ENCODE measurements at places on chromosomes 2 and 18.

GRCh38 chr2:224151680-224152310 is 112.7 kb upstream of the SERPINE2 start:
- DNase-seq = no peak

DNA sequence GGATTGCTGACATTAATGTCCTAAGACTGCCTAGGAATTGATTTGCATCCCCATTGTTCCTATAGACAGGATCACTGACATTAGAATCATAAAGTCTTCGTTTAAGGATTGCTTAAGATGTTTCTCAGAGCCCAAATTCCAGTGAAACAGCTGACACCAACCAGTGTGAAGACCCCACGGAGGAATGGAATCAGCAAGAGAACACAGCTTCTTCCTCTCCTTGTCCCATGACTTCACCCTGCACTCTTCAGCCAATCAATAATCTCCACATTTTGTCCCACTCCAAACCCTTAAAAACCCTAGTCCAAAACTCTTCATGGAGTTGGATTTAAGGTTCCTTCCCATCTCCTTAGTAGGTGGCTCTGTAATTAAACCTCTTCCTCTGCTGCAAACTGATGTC is 157.0 kb upstream of the NDUFV2 start:
- DNase-seq = no peak

- no peak for DNase-seq
Observed at GRCh38 chr2:105438104-105438929, 39.5 kb upstream of the FHL2 start.

DNA sequence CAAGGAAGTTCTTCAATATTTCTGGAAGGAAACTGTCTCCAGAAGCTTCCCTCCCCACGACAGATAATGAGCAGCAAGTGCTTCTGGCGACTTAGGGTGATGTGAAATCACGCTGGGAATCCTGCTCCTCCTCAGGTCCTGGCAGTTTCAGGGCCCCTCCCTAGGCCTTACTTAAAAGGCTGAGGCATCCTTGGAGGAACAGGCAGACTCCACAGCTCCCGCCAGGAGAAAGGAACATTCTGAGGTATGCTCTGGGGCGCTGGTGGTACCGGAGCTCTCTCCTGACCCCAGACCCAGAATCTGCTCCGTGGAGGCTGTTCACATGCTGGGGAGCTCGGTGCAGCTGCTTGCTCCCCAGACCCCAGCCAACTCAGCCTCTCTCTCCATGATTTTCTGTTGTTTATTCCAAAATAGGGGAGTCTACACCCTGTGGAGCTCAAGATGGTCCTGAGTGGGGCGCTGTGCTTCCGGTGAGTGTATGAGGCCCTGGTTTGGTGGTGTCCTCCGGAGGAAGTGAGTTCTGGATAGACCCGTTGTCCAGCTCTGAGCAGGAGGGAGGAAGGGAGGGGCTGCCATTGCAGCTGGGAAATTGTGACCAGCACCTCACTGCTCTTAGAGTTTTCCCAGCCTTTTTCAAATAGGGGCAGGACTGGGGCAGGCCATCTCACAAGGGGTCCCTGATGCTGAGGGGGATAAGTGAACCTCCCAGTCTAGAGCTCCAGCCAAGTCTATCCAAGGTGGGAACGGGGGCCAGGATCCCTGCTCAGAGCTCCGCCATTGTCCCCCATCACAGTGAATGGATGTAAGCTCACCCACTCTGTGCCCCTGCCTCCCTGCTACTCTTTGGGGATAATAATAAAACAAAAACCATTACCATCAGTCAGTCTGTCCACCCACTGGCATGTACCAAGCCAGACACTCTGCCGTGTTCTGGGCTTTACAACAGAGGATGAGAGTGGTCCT is at the start of gene IL36RN:
Gene IL36RN (plus strand): TSS at position 201 of the 963 bp plus-strand sequence. CDS start 241 bp downstream, at position 442.
- DNase-seq = no peak

DNA sequence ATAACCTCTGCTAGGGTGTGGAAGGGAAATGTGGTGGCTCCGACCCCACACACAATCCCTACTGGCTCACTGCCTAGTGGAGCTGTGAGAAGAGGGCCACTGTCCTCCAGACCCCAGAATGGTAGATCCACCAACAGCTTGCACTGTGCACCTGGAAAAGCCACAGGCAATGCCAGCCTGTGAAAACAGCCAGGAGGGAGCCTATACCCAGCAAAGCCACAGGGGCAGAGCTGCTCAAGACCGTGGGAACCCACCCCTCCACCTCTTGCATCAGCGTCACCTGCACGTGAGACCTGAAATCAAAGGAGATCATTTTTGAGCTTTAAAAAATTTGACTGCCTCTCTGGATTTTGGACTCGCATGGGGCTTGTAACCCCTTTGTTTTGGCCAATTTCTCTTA is 249.0 kb upstream of the CDH2 start:
- no peak for DNase-seq

- DNase-seq = no peak
Observed at GRCh38 chr2:150145299-150145692, 342.2 kb downstream of the RND3 start.

DNA sequence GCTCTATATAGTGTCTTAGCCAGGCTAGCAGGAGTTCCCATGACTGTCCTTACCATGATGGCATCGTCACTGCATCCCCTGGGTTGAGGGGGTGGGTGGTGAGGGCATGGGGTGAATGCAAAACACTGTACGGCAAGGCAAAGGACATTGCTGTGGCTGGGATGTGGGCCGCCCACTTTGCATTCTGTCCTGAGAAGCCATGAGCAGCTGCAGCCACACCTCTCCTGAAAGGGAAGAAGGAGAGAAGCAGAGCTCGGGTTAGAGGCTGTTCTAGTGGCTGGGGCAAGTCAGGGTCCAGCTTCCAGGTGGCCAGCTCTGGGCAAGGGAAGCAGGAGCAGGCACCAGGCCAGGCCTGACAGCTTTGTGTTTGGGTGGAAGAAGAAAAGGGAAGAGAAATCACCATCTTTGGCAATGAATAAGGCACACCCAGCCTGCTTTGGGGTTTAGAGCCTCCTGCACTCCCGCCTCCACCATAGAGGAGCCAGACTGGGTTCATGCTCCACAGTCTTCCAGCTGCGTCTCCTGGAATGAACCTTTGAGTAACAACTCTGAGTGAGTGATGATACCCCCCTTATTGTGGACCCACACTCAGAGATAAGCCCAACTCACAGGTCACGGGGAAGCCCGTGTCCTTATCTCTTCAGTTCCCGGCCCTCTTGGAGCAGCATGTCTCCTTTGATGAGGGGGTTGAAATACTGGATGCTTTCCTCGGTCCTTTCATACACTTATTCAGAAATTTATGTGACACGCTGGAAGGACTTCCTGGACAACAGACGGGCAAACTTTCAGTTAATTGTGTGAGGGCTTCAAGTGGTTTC is 63.4 kb downstream of the INPP4A start:
- DNase-seq = no peak

GRCh38 chr2:4502230-4502843 is 799.0 kb downstream of the DCDC2C start:
- DNase-seq = no peak

DNA sequence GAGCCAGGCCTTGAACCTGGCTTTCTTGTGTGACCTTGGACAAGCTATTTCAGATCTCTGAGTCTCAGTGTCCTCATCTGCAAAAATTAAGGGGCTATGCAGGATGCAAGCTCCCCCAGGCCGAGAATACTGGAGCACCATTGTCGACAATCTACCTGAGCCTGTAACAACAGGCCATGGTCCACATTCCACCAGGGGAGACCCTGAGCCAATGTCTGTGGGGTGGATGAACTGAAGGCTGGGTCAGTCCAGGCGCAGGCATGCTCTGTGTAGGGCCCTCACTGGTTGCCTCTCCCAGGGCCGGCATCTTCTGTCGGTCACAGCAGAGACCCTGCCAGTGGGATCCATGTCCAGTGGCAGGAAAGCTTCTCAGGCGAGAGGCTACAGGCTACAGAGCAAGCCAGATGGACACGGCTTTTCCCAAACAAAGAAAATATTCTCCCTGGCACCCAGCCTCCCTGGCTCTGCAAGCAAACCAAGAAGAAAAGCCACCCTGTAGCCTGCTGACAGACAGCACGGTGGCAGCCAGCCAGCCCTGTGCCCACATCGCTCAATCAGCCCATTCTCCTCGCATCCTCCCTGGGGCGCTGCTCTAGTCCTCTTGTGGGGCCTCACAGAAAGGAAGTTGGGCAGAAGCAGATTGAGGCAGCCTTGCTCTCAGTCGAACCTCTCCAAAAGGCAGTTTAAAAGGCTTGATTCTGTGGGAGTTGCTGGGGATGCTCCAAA is 48.7 kb upstream of the FZD7 start:
- DNase-seq = no peak

DNA sequence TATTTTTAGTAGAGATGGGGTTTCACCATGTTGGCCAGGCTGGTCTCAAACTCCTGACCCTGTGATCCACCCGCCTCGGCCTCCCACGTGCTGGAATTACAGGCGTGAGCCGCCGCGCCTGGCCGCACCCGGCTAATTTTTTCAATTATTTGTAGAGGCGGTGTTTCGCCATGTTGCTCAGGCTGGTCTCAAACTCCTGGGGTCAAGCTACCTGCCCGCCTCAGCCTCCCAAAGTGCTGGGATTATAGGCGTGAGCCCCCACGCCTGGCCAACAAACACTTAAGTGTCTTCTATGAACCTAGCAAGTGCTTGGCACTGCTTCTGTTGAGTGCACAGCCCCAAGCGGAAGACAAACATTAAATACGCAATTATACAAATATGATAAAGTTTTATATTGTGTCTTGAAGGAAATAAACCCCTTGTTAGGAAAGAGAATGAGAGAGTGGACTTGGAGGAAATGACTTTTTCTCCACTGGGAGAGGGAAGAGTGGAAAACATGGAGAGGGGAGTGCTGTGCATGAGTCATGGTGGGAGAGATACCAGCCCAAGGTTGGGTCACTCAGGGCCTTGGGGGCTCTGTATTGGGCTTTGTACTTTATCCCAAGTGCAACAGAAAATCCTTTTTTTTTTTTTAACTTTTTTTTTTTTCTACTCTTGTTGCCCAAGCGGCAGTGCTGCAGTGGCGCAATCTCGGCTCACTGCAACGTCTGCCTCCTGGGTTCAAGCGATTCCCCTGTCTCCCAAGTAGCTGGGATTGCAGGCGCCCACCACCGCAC is 41.4 kb upstream of the ACTR2 start:
- DNase-seq = no peak

DNA sequence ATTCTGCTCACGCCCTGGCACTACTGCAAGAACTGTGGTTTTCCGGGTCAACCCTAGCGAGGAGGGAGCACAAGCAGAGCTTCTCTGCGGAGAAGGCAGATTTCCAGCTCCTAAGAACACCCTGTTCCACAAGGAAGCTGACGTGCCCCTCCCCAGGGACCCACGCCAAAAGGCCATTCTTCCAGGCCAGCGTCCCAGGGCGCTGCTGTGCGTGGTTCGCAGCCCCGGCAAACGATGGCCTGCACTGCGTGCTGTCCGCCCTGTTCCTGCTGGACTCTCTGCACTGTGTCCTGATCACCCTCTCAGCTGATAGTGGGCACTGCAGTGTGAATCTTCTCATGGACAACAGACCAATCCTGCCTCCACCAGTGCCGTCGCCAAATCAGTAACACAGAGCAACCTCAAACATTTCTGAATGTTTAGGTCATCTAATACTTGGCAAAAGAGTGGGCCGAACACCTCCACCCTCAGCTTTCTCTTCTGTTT is 49.1 kb downstream of the ADI1 start:
- no peak for DNase-seq

GRCh38 chr18:31278609-31279071 is 39.3 kb upstream of the DSG1 start:
- DNase-seq = no peak

DNA sequence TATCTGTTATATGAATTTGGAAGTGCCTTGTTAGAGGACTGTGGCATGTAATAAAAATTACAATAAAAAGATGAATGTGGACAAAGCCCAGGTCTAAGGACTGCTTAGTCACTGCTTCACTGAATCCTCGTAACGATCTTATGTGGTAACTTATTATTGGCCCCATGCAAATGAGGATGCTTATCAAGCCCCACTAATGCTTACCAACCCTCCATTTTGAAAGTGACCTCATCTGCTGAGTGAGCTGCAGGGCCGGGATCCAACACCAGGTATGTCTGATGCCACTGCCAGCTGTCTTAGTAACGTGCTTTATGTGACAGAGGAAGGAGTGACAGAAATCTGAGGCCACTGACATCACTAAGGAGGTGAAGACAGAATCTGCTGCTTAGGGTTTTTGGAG is 65.3 kb upstream of the CCDC85A start:
- no peak for DNase-seq

- DNase-seq = no peak
Observed at GRCh38 chr2:33666879-33667278, 67.8 kb upstream of the FAM98A start.

DNA sequence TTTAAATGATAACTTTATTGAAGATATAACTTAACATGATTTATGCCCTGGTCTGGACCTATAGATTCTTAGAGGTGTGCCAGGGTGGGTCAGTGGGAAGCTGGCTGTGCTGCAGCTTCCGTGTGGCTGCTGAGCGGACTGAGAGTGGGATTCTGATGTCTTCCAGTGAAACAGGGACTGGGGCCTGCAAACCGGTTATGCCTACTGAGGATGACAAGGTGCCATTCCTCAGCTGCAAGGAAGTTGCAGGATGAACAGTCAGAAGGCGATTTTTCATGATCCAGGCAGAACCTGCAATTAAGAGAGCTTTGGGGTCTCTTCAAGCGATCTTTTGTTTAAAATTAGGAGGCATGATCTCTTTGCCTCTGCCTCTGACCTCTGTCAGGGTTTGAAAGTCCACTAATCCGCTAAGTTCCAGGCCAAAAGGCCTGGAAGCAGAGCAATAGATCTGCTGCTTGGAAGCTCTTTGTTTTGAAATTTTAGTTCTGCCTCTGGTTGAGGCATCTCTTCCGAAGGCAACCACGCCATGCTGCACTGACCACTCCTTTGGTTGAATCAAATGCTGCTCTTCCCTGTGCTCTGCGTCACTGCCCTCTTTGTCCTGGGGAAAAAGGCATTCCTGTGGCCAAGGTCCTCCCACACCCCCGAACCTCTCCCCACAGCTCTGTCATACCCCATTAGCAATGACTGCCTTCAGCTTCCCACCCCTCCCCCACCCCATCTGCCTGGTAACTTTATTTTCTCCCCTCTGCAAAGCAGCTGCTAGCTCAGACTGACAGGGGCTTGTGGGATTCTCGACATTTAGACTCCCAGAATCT is 2.0 kb downstream of the TMEM169 start:
- DNase-seq = no peak

DNA sequence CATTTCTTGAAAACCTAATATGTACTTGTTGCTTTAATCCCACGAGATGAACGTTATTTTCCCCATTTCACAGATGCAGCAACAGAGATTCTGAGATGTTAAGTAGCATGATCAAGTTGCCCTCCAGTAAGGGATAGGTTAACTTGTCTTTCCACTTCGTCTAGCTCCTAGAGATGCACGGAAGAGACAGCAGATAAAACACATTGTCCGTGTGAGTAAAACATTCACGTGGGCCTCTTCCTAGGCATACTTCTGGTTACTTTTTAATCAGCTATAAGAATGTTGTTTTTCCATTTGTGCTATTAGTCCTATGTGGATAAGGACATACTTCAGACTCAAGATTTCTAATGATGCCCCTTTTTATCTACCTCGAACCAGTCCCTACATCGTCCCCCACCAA is 1.2 kb upstream of the ARHGAP28 start:
- no peak for DNase-seq

DNA sequence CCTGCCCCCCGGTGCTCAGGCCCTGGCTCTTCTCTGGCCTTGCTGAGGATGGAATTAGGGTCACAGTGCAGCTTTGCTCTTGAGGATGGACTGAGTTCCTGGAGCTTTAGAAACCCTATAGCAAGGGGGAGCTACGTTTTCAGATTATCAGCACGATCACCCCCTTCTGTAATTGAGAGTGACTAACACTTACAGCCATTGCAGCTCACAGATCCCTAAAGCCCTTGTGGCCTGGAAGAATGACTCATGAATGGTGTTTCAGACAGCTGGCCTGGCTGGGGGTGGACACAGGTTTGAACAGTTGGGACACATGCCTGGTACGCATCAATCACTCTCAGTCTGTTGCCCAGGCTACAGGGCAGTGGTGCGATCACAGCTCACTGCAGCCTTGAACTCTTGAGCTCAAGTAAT is 79.7 kb upstream of the IGFBP5 start:
- no peak for DNase-seq

Measured in stimulated activated CD8-positive, alpha-beta memory T cell treated with anti-CD3 and anti-CD28 coated beads, Interleukin-15, amount 100 ng/mL, for 48 hours (primary cell).